ENCODE measurements at places on chromosomes 2 and 18. TPM values are rescaled to one million over a fixed set of nuclear protein-coding genes. Genes with fewer than 3 reads are reported as not detected.
A peak's percentile ranks its signal among the peaks of the same experiment; 100 is the strongest.

DNA sequence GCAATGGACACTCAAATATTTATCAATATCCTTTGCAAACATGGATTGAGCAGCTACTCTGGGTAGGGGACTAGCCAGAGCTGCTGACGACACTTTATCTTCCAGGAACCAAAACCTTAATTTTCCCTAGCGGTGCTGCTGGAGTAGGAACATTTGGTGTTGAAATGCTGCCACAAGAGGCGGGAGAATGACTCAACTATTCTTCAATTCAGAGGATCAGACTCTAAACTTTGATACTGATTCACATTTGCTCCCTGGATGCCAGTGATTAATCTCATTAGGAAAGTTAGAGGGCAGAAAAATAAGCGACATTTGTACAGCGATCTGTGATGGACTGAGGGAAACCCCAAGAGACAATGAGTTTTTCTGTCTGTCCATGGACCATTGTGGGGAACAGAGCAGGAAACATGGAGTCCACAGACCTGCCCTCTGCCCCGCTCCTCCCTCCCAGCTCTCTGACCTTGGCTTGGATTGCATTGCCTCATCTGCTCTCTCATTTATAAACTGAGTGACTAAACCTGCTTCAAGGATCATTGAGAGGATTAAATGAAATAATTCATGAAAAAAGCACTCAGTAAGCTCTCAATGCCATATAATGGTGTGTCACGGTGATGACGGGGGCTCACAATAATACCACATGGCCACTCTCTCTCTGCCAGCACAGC is 12.6 kb upstream of the EPB41L3 start:
- DNase-seq, result no peak

DNA sequence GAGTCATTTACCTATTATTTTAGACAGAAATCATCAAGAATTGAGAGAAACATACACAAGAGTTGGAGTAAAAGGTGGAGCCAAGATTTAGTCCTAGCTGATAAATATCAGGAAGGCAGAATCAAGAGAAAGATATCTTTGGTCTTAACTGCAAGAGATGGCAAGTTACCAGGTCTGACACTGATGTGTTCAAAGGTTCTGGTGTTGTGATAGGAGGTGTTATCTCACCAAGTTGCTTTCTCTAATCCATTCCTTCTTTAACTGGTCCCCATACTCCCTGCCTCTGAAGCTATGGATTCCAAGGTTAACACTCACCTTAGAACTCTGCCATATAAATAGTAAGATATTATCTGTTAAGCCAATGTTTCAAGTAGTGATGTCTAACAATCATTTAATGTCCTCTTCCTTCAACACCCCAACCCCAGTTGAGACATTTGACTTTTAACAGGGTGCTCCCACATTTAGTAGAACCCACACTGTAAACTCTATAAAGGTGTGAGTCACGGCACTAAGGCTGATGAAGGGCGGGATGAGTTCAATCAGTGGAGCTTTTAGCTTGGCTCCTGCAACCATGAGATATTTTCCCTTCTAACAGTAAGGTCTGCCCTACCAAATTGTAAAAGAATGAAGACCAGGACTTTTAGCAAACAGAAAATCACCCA is 333.7 kb downstream of the RND3 start:
- no peak for DNase-seq

The PROM2 gene
- 1.1 TPM for total RNA-seq

DNA sequence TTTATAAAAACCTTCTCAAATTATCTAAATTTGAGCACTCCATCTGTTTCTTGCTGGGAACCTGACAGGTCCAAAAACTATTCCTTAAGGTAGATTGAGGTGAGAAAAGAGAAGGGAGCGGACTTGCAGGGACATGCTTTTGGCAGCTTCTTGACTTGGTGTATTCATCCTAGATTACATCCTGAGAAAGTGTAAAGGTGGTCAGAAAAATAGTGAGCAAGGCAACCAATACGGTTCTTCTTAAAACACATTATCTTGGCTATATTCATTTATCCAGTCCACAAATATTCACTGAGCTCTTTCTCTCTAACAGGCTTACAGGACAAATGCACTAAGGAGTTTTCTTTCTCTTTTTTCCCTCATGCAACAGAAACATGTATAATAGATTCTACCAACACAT is 230.0 kb downstream of the LRP1B start:
- DNase-seq, result no peak

GRCh38 chr2:156505696-156506095 is 69.5 kb downstream of the GPD2 start:
- DNase-seq, result no peak

- no peak for DNase-seq
Measured at GRCh38 chr2:42918671-42919318, 126.4 kb upstream of the HAAO start.

GRCh38 chr2:237920673-237921072 is 46.1 kb upstream of the UBE2F start:
- DNase-seq, result no peak

DNA sequence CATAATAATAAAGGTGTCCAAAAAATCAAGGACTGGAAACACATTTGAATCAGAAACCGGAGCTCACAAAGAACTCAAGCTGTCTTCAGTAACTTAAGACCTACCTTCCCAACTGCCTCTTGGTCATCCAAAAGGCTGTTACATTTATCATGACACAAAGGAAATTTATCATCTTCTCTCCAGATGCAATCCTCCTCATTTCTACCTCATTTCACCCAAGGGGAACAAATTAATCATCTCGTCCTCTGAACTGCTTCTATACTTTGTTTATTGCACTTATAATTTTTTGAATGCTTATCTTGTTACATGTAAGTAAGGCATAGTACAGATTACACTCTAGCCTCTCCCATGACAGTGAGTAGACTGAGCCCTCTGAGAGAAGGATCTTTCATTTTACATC is 105.1 kb upstream of the RGPD4 start:
- no peak for DNase-seq

- no peak for DNase-seq
Measured at GRCh38 chr2:112021781-112022231, 33.3 kb upstream of the TMEM87B start.

The UGT1A10 gene
- not detected for total RNA-seq

- no peak for DNase-seq
Measured at GRCh38 chr18:51194604-51195003, 2.9 kb downstream of the MEX3C start.

GRCh38 chr2:165827921-165828276 is 33.9 kb upstream of the GALNT3 start:
- no peak for DNase-seq

DNA sequence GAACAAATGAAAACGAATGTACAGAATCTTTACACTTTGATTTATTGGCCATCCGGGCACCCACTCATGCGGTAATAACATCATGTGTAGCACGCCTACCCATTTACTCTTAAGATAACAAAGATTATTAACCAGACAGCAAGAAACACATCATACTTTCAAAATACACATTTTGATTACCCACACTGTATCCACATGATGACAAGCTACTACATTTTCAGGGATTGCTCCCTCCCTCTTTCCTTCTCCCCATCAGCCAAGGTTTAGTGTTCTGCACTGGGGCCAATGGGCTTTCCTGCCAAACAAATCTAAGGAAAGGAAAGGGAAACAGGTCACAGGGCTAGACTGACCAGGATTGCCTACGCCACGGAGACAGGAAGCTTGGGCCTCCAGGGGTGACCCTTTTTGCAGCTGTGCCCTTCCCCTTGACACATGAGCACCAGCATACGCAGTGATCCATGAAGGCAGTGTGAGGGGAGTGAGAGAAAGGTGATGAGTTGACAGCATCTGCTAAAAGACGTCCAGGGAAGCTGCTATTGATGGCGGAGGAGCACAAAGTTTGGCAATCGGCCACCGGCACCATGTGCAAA is 76.5 kb downstream of the ZNF521 start:
- DNase-seq, result peak; percentile 48

GRCh38 chr2:122179492-122180165 is 424.2 kb downstream of the TSN start:
- no peak for DNase-seq

The SDC1 gene
- total RNA-seq, result 0.36 TPM

- no peak for DNase-seq
Measured at GRCh38 chr2:77479395-77479794, 42.8 kb downstream of the LRRTM4 start.

- no peak for DNase-seq
Measured at GRCh38 chr2:109427661-109428091, 186.1 kb downstream of the SEPTIN10 start.

GRCh38 chr2:68770271-68771111 is 35.9 kb downstream of the ARHGAP25 start:
- no peak for DNase-seq

GRCh38 chr18:59768409-59768808 is 71.2 kb upstream of the CCBE1 start:
- DNase-seq, result no peak

- no peak for DNase-seq
Measured at GRCh38 chr2:97907369-97908100, 88.2 kb downstream of the TMEM131 start.

The FER1L5 gene
- not detected for total RNA-seq

The SRD5A2 gene
- total RNA-seq, result not detected

The ITGB6 gene
- 0.36 TPM for total RNA-seq

The TCF7L1 gene
- 6.5 TPM for total RNA-seq

GRCh38 chr18:48607056-48607984 is 68.5 kb downstream of the CTIF start:
- peak; percentile 53 for DNase-seq

DNA sequence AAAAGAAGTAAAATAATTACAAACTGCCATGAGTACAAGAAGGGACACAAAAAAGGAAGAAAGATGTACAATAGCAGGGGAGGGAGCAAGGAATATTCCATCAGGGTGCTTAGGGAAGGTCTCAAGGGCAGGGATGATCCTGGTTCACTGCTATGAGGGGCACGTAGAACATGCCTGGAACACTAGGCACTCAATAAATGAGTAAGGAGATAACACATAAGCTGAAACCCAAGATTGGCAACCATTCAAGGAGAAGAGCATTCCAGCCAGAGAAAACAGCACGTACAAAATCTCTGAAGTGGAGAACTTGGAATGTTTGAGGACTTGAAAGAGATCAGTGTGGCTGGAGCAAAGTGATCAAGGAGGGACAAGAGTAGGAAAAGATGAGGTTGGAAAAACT is 103.2 kb downstream of the FAM161A start:
- DNase-seq, result no peak

The VIT gene
- total RNA-seq, result 4.9 TPM

The CRACDL gene
- 2.9 TPM for total RNA-seq

DNA sequence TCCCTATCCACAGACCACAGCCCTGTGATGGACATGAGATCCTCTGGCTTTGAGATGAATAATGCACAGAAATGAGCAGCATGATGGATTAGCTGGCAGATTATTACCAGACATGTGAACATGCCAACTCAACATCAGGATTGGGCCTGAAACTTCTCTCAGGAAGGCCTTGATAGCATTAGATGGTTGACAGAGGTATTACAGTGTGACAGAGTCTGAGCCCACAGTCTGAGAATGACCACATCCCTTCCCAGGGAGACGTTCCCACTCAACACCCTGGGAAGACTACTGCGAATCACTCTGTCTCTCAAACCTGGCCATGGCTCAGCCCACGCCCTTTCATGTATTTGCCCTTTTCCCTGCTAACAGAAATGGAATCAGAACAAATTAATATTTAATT is 66.9 kb downstream of the BCL11A start:
- DNase-seq, result no peak

The MAL gene
- total RNA-seq, result 1.2 TPM

GRCh38 chr18:46711444-46711863 is 45.4 kb downstream of the ST8SIA5 start:
- peak; percentile 69 for DNase-seq

DNA sequence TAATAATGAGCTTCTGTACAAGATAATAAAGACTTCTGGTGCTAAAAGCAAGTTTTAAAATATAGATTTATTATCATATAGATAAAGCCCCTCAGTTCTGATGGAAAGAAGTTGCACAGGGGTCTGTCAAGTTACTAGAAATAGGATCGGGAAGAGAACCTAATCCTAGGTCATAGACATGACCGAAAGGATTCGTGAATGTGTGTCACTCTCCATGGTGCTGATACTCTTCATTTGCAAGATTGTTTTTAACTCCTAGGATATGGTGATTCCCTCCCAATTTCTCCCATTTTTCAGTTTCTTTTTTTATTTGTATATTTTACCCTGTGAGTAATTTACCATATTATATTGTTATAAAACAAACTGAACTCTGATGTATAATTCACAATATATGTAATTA is 58.9 kb upstream of the CTNNA2 start:
- no peak for DNase-seq

DNA sequence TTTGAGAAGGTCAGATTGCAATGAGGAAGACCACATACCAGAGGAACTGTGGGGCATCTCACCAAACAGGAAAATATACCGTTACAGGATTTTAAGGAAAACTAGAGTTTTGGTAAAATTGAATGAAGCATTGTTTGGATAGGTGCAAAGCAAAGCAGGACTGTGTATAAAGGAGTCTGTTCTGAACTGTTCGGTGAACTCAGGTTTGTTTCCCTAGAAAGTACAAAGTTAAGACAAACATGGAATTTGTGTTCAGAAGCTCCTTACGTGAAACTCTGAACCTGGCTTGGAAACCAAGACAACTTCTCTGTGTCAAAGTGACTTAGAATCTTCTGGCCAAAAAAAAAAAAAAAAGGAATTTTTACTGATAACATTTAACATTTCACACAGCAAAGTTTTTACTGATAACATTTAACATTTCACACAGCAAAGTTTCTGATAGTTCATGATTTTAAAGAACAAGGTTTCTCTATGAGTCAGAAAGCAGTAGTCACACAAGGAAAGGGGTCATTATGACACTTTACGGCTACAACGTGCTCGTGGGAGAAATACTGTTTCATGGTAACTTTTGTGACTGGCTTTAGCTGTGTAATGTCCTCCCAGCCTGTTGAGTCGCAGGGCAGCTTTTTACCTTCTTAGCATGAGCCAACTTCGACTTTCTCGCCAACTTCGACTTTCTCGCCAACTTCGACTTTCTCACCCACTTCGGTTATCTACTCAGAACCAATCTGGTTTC is 21.2 kb upstream of the TET3 start:
- DNase-seq, result no peak

- no peak for DNase-seq
Measured at GRCh38 chr2:54638103-54638502, 85.4 kb upstream of the EML6 start.

- DNase-seq, result no peak
Measured at GRCh38 chr2:219017201-219017931, 23.9 kb downstream of the CFAP65 start.

DNA sequence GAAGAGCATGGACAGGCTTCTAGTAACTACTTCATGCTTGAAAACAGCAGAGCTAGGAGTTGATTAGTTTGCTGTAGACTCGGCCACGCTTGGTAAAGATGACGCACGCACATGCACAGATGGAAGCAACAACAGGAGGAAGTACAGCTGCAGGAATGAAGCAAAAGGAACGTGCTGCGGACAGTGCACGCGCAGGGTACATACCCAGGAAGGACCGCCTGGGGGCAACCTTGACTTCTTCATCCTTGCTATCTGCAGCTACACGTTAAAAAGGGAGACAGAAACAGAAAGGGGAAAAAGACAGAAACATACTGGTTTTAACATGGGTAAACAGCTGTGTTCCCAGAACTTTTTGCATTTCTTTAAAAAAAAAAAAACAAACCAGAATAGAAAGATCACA is 17.7 kb downstream of the SLC66A2 start:
- peak; percentile 50 for DNase-seq

Data from heart left ventricle (tissue), 16 donors.